ENCODE measurements at places on chromosomes 3 and 15. TPM values are rescaled to one million over a fixed set of nuclear protein-coding genes. Genes with fewer than 3 reads are reported as not detected.

DNA sequence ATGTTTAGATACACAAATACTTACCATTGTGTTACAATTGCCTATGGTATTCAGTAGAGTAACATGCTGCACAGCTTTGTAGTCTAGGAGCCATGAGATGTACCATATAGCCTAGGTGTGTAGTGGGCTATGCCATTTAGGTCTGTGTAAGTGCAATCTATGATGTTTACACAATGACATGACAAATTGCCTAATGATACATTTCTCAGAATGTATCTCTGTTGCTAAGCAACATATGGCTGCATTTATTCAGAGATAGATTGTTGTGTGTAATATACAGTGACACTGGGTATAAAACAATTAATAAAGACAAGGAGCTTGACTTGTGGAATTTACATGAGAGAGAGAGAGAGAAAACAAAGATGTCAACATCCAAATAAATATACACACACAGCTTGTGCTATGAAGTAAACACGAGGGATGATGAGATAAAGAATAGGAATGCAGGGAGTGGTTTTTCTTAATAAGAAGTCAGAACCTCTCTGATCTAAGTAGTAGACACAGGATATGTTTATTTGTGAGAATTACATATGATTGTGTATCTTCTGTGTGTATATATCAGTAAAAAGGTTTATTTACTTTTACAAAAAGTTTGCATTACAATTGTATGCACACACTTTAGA is 110.0 kb downstream of the KCNAB1 start:
- H3K36me3 ChIP-seq: no peaks in the 10 kb centered on the region
- no peak for DNase-seq
- no peaks in the 10 kb centered on the region for H3K4me1 ChIP-seq
- H3K27me3 ChIP-seq: no peaks in the 10 kb centered on the region
- no peak overlapping the region for H3K27ac ChIP-seq

GRCh38 chr15:97576929-97577645 is 383.4 kb upstream of the ARRDC4 start:
- H3K27me3 ChIP-seq: no peaks in the 10 kb centered on the region
- no peaks in the 10 kb centered on the region for H3K36me3 ChIP-seq
- DNase-seq: no peak
- H3K4me3 ChIP-seq: no peak overlapping the region

The GLDN gene
- 0.18 TPM for total RNA-seq

- H3K36me3 ChIP-seq: peaks cover 11% of the 10 kb centered on the region
- no peak overlapping the region for H3K27ac ChIP-seq
- no peaks in the 10 kb centered on the region for H3K4me1 ChIP-seq
- no peaks in the 10 kb centered on the region for H3K27me3 ChIP-seq
- peak; percentile 21 for DNase-seq
- no peak overlapping the region for H3K4me3 ChIP-seq
Observed at GRCh38 chr3:15768421-15769255, 29.1 kb downstream of the ANKRD28 start.

DNA sequence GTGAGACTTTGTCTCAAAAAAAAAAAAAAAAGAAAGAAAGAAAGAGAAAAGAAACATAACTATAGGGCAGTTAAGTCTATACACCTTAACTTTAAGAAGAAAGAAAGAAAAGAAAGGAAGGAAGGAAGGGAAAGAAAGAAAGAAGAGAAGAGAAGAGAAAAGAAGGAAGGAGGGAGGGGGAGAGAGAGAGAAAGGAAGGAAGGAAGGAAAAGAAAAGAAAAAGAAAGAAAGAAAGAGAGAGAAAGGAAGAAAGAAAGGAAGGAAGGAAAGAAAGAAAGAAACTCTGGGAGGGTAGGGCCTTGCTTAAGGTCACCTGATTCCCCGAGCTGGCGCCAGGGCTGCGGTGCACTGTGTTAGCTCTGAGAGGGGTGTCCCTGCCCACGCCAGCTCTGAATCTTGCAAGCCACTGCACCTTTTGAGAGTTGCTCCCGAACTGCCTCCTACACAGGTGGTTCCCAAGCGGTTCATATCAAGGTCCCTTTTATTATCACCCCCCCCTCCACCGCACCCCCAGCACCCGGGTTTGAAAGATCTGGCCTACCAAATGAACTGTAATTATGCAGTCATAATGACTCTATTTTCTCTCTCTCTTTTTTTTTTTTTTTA is 39.2 kb upstream of the VPS8 start:
- H3K27ac ChIP-seq: no peak overlapping the region
- H3K36me3 ChIP-seq: no peaks in the 10 kb centered on the region
- no peak for DNase-seq
- H3K4me3 ChIP-seq: no peak overlapping the region
- peaks cover 66% of the 10 kb centered on the region for H3K27me3 ChIP-seq
- H3K4me1 ChIP-seq: peaks cover 16% of the 10 kb centered on the region

DNA sequence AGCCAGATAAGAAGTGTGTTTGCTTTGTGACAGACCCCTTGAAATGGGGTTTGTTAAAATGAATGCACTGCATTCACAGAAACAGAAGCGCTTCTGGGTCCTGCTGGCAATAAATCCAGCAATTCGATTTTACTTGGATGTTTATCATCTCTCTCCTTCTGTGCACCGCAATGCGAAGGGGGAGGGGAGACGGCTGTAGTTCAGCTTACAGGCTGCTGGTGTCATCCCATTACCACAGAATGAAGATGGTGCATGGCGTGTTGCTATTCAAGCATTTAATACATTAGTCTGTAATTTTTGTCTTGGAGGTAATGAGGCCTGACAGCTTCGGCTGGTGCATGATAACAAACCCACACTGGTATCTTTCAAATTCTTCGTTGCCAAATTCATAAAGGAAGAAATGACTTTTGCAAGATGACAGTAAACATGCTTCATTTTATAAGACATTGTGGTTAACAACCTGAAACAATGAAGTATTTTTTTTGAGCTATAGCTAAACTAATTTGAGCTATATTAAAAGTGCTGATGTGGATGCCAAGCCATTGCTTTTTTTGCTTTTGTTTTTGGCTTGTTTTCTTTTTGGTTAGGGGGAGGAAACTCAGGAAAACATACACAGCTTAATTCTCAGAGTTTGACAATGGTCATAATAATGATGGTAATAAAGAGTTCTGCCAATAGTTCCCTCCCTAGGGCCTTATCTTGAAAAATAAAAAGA is 418.3 kb downstream of the OTOL1 start:
- H3K4me3 ChIP-seq: no peak overlapping the region
- no peak for DNase-seq
- no peak overlapping the region for H3K27ac ChIP-seq
- H3K36me3 ChIP-seq: no peaks in the 10 kb centered on the region
- no peaks in the 10 kb centered on the region for H3K27me3 ChIP-seq
- H3K4me1 ChIP-seq: no peaks in the 10 kb centered on the region

DNA sequence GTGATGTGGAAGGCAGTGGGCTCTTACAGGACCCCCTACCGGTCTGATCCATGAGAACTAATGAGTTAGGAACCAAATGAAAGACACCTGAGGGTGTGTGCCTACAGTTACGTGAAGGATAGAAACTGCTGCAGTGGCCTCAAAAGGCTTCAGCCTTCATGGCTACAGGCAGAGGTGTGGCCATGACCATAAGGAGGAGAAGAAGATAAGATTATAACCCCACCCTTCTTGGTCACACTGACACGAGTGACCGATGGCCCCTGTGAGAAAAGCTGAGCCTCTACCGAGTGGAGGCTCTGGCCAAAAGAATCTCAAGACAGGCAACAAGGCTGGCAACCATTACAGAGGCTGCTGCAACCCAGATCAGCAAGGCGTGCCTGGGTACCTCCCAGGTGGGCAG is 6.3 kb downstream of the RFT1 start:
- DNase-seq: peak; percentile 36
- no peaks in the 10 kb centered on the region for H3K27me3 ChIP-seq
- no peak overlapping the region for H3K27ac ChIP-seq
- H3K36me3 ChIP-seq: peaks cover 55% of the 10 kb centered on the region
- H3K4me1 ChIP-seq: peaks cover 18% of the 10 kb centered on the region

- H3K4me3 ChIP-seq: no peak overlapping the region
- no peaks in the 10 kb centered on the region for H3K36me3 ChIP-seq
- no peak for DNase-seq
- H3K4me1 ChIP-seq: peaks cover 5% of the 10 kb centered on the region
- peaks cover 14% of the 10 kb centered on the region for H3K27me3 ChIP-seq
Observed at GRCh38 chr3:122943828-122944190, 83.8 kb downstream of the SEMA5B start.

GRCh38 chr15:70439880-70440279 is 323.5 kb downstream of the UACA start:
- no peaks in the 10 kb centered on the region for H3K27me3 ChIP-seq
- DNase-seq: no peak
- no peak overlapping the region for H3K27ac ChIP-seq
- no peak overlapping the region for H3K4me3 ChIP-seq
- no peaks in the 10 kb centered on the region for H3K36me3 ChIP-seq

DNA sequence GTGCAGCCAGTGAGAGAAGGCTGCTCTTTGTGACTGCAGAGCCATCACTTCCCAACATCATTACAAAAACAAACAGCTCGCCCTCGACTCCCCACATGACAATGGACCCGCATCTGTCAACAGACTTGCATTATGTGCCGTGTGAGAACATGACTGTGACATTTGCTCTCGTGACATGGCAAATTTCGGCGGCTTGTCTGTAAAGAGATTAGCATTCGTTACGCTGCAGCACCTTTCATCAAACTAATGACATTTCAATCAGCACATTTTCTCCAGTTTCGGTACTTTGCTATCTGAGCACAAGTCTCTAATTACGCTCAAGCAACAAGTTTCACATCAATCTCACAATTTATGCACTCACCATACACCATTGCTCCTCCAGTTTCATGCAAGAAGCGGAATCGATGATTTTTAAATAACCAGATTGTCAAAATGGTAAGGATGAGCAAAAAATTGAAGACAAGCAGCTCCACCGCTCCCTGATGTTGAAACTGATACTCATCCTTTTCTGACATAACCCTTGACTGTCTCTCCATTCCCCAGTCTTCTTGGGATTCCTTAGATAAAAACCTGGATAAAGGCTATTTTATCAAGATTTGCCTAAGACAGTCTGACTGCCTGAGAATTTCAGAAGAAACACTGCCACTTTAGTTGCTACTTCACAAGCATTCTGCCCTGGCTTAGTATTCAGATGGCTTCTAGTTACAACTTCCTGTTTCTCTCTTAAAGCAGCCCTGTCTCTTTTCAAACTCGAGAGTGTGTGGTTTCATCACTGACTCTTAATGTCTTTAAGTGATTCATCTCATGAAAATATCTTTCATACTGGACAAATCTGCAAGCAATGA is at the start of gene SLC9A9:
SLC9A9 (minus strand) TSS at position 682 of the 845 bp plus-strand sequence; CDS start at position 536, 146 bp downstream.
- H3K36me3 ChIP-seq: no peaks in the 10 kb centered on the region
- no peak for DNase-seq
- H3K27ac ChIP-seq: no peak within 1 kb of the TSS
- H3K4me1 ChIP-seq: no peaks in the 10 kb centered on the region

The SAMMSON gene
- 1.3 TPM for total RNA-seq

The CCR2 gene
- not detected for total RNA-seq

The CADPS gene
- not detected for total RNA-seq

DNA sequence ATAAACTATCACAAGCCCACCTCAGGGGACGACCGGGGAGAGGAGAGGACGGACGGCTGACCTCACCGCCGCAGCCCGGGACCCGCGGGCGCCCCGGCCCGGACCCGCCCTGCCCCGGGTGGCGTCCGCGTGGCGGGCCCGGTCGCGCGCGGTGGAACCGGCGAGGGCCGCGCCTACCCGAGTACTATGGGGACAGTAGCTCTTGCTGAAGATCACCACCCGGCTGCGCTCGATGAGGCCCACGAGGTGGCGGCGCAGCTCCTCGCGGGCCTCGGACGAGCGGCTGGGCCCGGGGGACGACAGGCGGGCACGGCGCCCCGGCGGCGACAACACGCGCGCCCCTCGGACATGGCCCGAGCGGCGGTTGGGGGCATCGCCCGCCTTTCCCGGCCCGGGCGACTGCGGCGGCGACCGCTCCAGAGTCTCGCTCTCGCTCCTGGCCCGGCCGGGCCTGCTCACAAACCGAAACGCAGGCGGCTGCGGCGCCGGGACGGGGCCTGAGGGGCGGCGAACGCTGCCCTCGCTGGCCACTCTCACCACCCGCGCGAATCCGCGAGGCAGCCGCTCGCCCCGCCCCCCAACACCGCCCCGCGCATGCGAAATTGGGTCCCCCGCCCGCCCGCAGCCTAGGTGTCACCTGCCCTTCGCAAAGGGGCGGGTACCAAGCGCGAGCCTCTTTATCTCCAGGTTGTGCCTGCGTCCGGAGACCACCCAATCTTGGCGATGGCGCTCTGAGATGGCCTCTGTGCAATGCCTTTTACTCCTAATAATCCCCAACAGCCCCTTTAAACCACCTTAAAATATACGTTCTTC is at the start of gene TXNRD3:
TXNRD3 (minus strand) TSS at position 554 of the 813 bp plus-strand sequence.
- no peaks in the 10 kb centered on the region for H3K36me3 ChIP-seq
- DNase-seq: peak; percentile 69
- H3K27me3 ChIP-seq: peaks cover 13% of the 10 kb centered on the region
- peaks cover 8% of the 10 kb centered on the region for H3K4me1 ChIP-seq
- H3K27ac ChIP-seq: peak within 1 kb of the TSS; percentile 48

- no peaks in the 10 kb centered on the region for H3K36me3 ChIP-seq
- H3K27ac ChIP-seq: no peak overlapping the region
- H3K27me3 ChIP-seq: peaks cover 2% of the 10 kb centered on the region
- no peaks in the 10 kb centered on the region for H3K4me1 ChIP-seq
- peak; percentile 41 for DNase-seq
Observed at GRCh38 chr15:60328852-60329443, 68.8 kb downstream of the ANXA2 start.

The PLSCR2 gene
- total RNA-seq: 0.40 TPM

- no peak for DNase-seq
- H3K36me3 ChIP-seq: no peaks in the 10 kb centered on the region
- H3K27me3 ChIP-seq: peaks cover 5% of the 10 kb centered on the region
- no peak overlapping the region for H3K27ac ChIP-seq
- H3K4me1 ChIP-seq: no peaks in the 10 kb centered on the region
Observed at GRCh38 chr15:79773128-79773527, 123.7 kb downstream of the MTHFS start.

The MELTF gene
- total RNA-seq: 11.7 TPM

- no peak overlapping the region for H3K4me3 ChIP-seq
- H3K27ac ChIP-seq: no peak overlapping the region
- H3K36me3 ChIP-seq: no peaks in the 10 kb centered on the region
- H3K4me1 ChIP-seq: no peaks in the 10 kb centered on the region
Observed at GRCh38 chr15:49721621-49722020, 100.8 kb downstream of the DTWD1 start.

The SLC7A14 gene
- total RNA-seq: not detected

- H3K36me3 ChIP-seq: no peaks in the 10 kb centered on the region
- peaks cover 6% of the 10 kb centered on the region for H3K4me1 ChIP-seq
- H3K27ac ChIP-seq: no peak overlapping the region
- DNase-seq: no peak
- no peak overlapping the region for H3K4me3 ChIP-seq
Observed at GRCh38 chr3:72134989-72135451, 350.1 kb upstream of the PROK2 start.

The FGF12 gene
- not detected for total RNA-seq
